KBM-7 (cell line): ENCODE measurements at places on chromosomes 4 and X.
A peak's percentile ranks its signal among the peaks of the same experiment; 100 is the strongest.

GRCh38 chrX:46597771-46598170 is 24.2 kb downstream of the CHST7 start:
- no peak for DNase-seq

DNA sequence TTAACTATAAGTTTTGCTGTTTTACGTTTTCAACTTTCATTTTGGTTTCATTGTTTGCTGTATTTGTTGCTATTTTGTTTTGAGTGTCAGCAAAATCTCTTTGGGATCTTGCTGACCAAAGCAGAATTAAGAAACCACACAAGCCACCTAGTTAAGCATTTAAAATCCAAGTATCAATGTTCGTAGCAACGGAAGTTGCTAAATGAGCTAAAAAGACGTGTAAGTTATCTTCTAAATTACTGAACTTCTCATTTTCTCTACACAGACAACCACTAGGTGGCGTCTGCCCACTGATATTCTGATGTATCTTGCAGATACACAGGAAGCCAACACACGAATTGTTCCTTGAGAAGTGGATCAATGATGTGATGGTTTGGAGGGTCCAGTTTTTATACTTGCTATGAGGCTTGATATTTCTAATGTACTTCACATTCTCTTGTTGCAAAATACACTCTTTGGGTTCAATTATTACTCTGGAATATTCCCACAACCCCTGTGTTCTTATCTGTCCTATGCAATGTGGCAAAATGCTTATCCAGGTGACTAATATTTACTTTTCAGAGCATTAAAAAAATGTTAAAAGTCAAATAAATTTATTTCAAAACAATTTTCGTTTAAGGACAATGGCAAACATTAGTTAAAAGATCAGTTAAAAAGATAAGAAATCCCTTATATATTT is 250.5 kb downstream of the TECRL start:
- peak; percentile 72 for DNase-seq

DNA sequence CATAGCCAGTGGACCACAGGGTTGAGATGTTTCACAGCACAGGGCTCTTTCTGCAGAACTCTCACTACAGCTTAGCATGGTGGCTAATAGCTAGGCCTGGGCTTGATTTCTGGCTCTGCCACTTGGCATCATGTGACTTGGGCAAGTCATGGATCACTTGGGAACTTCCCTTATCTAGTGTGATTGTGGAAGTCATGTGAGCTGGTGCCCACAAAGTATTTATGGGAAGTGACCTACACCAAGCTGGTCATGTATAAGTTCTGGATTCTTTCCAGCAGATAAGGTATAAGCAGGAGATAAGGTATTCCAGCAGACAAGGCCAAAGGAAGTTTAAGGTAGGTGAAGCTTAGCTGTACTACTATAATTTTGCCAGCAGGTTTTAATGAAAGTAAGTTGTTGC is 61.0 kb downstream of the REELD1 start:
- DNase-seq: peak; percentile 32

- no peak for DNase-seq
These were observed 19.2 kb downstream of the DIAPH2 start for GRCh38 chrX:96703816-96704215.

- no peak for DNase-seq
These were observed 91.8 kb downstream of the GABRG1 start for GRCh38 chr4:46032056-46032455.

DNA sequence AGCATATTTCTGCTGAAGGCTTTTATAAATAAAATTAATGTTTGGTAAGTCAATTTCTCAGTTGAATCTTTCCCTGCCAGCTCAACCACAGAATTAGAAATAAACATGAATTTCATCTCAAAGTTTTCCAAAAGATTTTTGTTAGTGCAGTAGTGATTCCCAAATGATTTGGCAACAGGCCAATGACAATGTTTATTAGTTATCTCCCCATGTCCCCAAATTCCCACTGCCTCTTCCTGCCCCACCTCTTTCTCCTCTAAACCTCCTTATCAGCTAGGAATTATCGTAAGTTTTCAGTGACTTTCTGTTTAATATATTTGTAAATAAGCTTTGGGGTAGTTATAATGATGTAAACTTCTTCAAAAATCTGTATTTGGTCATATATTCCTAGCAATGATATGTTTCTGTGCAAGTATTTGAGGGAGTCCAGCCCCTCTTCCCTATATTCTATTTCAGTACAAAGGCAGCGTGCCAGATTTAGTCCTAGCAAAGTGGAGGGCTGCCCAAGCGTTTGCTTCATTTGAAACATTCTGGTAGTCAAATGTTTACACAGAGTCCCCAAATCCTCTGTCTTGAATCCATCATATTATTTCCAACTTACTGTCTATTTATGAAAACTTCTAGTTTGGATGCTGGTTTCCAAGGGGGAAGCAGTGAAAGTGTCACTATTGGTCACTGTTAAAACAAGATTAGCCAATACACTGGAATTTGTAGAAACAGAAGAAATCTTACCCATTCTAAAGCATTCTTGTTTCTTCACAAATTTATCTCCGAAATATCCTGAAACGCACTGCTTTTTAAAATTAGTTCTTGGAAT is 33.7 kb upstream of the ANKRD50 start:
- DNase-seq: no peak

GRCh38 chr4:1728061-1728980 is 7.0 kb downstream of the TACC3 start:
- DNase-seq: no peak

DNA sequence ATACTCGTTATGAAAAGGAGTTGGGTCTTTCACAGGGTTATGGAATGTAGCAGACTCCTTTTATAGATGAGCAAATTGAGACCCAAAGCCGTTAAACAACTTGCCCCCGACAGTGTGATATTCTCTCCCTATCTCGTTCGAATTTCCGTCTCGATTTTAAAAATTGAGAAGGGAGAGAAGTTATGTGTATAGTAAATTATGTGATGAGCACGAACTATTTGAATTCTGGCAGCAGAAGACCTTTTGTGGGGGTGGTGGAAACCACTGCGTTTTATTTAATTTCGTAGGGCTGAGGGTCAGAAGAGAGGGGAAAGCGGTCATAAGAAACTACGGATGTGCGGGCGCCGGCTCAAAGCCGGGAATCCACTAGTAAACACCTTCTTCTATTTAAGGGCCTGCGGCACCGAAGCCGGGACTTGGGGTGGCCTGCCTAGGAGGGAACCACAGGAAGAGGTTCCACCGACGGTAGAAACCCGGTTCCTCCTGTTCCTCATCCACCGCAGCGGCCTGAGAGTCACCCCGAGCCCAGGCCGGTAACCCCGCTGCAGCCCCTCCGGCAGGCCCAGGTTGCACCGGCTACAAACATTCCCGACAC is 1.5 kb upstream of the DDX3X start:
- DNase-seq: no peak

- no peak for DNase-seq
These were observed 18.5 kb downstream of the HCCS start for GRCh38 chrX:11129534-11130105.

DNA sequence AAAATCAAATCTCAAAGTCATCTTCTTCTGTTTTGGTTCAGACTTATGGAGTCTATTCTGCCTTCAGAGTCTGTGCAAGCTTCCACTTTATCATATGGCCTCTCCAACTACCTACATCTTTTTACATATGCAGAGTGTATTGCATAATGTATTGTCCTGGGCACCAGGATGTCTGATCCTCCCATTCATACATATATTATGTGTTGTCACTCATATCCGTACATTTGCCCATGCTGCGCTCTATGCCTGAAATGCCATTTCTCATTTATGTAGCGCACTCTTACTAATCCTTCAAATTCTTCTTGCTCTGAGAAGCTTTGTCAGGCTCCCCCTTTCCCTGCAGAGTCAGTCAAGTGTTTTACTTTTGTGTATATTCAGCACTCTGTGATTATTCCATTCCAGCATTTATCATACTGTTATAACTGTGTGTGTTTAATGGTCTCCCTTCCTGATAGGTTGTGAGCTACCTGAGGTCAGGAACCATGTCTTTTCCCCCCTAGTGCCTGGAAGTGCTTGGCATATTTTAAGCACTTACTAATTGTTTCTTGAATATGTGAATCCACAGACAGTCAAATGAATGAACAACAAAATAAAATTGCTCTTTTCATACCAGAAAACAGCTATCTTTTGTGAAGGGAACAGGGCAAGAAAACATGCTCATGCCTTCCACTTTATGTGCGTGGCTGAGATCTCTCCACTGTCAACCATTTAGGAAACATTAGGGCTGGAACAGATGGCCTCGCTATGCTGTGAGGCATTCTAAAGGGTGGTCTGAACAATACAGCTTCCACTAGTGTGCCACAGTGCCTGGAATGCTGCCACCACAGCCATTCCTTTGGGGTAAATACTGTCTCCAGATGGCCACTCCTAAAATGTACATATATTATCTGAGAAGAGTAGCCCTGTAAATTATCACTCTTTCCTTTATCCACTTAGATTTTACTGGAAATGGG is 81.8 kb downstream of the GLUD2 start:
- DNase-seq: no peak

- no peak for DNase-seq
These were observed 81.7 kb downstream of the PDGFC start for GRCh38 chr4:156889616-156890594.

DNA sequence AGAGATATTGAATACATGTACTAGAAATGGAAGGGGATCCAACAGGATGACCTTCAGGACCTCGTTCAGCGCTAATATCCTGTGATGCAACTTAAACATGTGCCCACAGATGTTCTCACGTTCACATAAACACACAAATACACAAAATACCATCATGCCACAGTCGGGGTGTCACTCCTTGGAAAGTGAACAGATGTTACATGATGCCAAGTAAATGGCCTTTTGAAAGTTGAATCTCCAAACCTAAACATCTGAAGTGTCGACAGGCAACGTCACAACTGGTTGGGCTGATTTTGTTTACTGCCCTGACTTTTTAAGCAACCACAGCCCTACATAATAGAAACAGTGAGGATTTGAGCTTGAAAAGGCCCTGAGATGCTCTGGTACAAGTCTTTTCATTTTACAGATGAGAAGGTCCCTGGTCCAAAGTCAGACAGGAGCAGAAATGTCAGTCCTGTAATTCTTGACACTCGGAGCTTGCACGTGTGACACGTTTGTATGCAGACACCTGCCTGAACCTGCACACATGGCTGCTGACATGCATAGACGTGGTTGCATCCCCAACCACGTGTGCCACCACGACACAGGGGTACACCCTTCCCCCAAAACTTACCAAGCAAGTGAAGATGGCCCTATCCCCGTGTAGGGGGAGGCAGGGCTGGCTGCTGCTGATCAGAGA is 23.5 kb upstream of the BCORL1 start:
- DNase-seq: no peak

DNA sequence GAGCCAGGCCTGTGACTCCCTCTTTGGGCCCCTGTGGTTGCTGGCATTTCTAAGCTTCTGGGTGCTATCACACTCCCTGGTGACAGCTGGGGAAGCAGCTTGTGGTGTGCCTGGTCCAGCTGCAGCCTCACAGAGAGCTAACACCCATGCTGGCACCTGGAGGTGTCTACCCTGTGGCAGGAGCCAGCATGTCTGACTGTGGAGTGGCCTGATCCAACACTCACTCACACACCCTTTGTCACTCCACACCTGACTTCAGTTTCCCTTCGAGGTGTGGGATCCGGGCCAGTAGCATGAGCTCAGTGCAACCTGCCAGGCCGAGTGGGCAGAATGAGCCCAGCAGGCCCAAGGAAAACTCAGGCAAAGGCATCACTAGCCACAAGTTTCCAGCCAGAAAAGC is 67.5 kb downstream of the TECRL start:
- no peak for DNase-seq

DNA sequence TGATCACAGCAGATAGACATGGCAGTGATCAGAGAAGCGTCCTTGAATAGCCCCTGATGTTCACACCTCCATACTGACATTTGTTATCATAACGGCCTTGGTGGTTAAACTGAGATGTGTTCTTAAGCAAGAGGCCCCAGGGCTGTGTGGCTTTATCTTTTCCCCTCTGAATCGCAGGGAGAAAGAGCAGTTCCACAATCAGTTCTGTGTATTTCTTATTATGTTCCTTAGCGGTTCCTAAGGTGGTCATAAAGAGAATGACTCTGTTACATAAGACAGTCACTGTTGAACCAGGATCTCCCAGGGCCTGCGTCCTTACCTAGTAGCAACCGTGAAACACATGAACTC is 52.8 kb upstream of the CBR4 start:
- no peak for DNase-seq

- no peak for DNase-seq
These were observed 775.3 kb upstream of the HS3ST1 start for GRCh38 chr4:12203945-12204344.

- DNase-seq: no peak
These were observed 28.5 kb downstream of the TACC3 start for GRCh38 chr4:1749826-1750225.

DNA sequence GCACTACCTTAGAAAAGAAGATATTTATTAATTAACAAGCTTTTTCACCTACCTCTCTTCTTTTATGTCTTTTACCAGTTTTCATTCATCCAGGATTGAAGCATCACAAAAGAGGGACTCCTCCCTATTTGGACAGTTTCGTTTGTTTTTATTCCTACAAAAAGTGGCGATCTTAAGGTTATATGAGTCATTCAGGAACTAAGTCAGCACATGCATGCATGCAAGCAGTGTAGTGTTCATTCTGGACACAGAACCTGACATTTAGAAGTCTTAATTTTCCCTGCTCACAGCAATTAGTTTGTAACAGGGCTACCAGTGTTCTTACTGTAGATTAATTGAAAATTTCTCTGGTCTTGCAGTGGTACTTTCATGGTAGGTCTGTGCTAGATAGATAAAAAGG is 47.9 kb upstream of the QRFPR start:
- DNase-seq: no peak

GRCh38 chr4:88792268-88792781 is 94.7 kb upstream of the NAP1L5 start:
- no peak for DNase-seq

GRCh38 chr4:153114771-153115321 is 89.4 kb upstream of the TRIM2 start:
- no peak for DNase-seq

DNA sequence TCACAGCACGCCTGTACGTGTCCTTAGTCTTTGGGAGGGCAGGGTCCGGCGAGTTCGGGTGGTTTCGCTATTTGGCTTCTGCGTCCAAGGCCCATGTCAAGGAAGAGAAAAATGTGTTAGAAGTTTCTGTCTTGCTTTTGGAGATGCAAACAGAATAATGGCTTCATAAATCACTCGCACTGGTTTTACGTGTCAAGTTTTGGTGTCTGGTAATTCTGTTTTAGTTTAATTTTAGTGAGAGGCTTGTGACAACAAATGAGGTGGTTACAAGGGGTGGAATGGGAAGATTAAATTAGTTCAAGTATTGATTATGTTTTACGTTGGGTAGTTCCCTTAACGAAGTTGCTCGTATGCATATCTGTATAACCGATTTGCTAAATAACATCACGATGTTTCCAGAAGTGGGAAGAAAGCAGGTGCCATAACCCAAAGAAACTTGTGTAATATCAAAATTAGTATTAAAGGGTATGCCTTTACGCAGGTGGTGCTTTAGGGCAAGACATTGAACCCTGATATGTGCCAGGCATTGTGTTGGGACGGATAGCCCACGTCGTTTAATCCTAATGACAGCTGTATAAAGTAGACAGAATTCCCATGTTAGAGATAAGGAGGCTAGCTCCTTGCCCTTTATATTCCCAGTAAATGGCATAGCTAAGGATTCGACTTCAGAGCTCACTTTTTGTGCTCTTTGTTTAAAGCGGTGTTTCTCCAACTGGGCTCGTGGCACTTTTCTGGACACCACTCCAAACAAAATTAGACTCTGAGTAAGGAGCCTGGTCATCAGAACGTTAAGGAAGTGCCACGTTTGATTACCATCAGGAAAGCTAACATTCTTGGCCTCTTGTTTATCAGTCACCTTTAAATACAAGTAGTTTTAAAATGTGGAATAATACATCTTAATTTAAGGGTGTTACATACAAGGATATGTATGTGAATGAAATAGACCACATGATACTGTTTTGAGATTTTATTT is 843 bp downstream of the RPL34 start:
- no peak for DNase-seq

- no peak for DNase-seq
These were observed 124.1 kb upstream of the SLIT2 start for GRCh38 chr4:20127626-20128025.
